ENCODE measurements at places on chromosomes 1 and 21. TPM values are rescaled to one million over a fixed set of nuclear protein-coding genes. Genes with fewer than 3 reads are reported as not detected.

RHCE gene
- total RNA-seq = not detected

ICOSLG gene
- total RNA-seq = 1.9 TPM

IL22RA1 gene
- total RNA-seq = 0.06 TPM

SMIM34 gene
- not detected for total RNA-seq

B3GALT5 gene
- 0.08 TPM for total RNA-seq

OR2L2 gene
- 1.0 TPM for total RNA-seq

JUN gene
- total RNA-seq = 87.5 TPM

KCNT2 gene
- 1.1 TPM for total RNA-seq

- H3K27me3 ChIP-seq = no peaks in the 10 kb centered on the region
- no peak overlapping the region for H3K4me3 ChIP-seq
- H3K36me3 ChIP-seq = no peaks in the 10 kb centered on the region
- H3K27ac ChIP-seq = no peak overlapping the region
- DNase-seq = no peak
Observed at GRCh38 chr1:184937729-184938128, 36.6 kb downstream of the NIBAN1 start.

DNA sequence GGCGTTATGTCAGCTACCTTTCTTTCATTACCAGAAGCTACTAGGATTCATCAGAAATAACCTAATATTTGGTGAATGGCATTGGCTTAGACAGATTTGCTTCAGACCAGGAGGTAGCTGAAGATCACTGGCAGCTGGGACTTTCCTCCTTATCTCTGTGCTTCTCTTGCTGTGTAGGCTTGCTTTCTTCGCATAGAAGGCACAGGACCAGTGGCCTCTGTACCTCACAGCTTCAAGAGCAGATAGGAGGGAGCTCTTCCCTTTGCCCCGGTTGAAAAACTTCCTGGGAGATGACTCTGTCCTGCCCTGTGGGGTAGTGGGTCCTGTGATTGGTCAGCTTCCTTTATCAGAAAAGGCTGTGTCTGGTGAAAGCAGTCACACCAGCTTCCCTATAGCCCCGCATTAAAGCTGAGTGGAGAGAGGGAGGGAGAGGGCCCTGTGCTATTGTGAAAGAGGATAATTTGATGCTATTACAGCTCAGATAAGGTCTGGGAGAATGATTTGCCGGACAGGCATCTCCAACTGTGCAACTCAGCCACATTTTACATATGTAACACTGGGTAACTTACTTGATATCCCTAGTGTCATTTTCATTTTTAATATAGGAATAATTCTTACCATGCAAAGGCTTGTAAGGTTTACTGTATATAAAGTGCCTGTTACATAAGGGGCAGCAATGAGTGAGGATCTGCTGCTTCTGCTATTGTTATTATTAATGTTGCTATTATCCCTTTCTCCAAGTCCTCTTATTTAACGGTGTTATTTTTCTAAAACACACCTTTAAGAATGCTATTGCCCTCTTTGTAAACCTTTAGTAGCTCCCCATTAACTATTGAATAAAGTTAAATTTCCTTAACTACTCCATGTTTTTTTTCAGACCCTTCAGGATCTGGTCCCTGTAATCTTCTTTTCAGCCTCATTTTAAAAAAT lies 31.6 kb downstream of the OSBPL9 start:
- peak; percentile 47 for DNase-seq
- H3K27me3 ChIP-seq = no peaks in the 10 kb centered on the region
- H3K4me3 ChIP-seq = no peak overlapping the region
- no peaks in the 10 kb centered on the region for H3K36me3 ChIP-seq

DNA sequence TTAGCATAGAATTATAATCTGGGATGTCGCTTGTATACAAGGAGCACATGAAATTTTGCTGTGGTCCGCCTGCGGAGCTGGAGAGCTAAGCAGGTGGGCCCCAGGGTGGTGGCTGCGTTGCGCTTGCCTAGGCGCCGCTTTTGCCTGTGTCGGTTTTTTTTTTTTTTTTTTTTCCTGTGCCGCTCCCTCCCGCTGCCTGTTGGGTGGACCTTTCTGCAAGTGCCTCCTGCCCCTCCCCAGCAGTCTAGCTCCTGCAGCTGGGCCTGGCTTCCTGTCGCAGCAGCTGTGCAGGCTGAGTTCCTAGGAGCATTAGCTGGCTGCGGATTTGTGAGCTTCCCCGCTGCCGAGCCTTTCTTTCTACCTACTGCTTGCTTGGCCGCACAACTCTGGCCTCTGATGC lies 20.6 kb downstream of the PYHIN1 start:
- no peak overlapping the region for H3K27ac ChIP-seq
- H3K4me1 ChIP-seq = no peaks in the 10 kb centered on the region
- H3K4me3 ChIP-seq = no peak overlapping the region
- H3K27me3 ChIP-seq = no peaks in the 10 kb centered on the region

GRCh38 chr1:161501234-161501633 lies 4.0 kb upstream of the FCGR2A start:
- no peaks in the 10 kb centered on the region for H3K4me1 ChIP-seq
- no peaks in the 10 kb centered on the region for H3K36me3 ChIP-seq
- DNase-seq = no peak
- peaks cover 6% of the 10 kb centered on the region for H3K27me3 ChIP-seq
- no peak overlapping the region for H3K27ac ChIP-seq
- no peak overlapping the region for H3K4me3 ChIP-seq

GRCh38 chr1:243535014-243535413 lies 279.2 kb downstream of the SDCCAG8 start:
- H3K4me3 ChIP-seq = no peak overlapping the region
- DNase-seq = no peak
- H3K4me1 ChIP-seq = no peaks in the 10 kb centered on the region
- no peak overlapping the region for H3K27ac ChIP-seq
- no peaks in the 10 kb centered on the region for H3K27me3 ChIP-seq

DNA sequence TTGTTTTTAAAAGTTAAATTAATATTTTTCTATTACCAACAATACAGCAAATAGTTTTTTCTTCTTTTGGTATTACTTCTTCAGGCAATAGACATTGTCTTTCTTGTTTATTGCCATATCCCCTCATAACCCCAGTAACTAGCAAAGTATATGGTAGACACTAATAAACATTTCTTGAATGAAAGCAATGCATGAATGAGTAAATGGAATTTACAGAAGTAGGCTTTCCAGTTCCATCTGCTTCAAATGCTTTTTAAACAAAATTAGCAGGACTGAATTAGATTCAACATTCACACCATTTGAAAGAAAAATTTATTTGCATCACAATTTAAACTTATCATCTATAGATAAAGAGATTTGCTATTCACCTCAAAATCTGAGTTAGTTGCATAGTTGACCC lies 5.6 kb upstream of the DR1 start:
- no peaks in the 10 kb centered on the region for H3K36me3 ChIP-seq
- no peak for DNase-seq
- no peaks in the 10 kb centered on the region for H3K27me3 ChIP-seq
- no peak overlapping the region for H3K27ac ChIP-seq

GRCh38 chr1:19038732-19039131 lies 82.3 kb upstream of the IFFO2 start:
- H3K4me3 ChIP-seq = no peak overlapping the region
- H3K36me3 ChIP-seq = no peaks in the 10 kb centered on the region
- no peaks in the 10 kb centered on the region for H3K4me1 ChIP-seq

DNA sequence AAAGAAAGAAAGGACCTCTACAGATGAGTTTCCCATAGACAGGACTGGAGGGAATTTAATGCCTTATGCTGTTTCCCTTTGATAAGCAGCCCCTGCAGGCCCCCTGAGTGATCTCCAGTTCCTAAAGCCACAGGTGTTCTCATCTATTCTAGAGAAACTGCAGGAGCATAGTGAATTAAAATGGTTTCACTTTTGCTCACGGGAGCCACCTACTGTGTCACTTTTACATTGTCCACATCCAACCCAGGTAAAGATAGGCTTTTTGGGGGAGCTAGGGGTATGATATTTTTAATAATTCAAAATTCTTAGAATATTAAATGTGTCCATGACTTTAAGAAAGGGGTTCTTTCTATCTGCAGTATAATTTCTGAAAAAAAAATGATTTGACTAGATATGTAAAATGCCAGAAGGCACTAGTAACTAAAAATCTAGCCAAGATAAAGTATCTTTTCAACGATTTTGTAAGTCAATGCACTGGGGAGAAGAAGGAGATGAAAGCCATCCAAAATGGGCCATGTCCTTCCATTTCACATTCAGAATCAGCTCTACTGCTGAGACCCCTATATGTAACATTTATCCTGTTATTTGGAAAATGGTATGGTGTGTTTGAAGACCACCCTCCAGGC lies 267.3 kb upstream of the DUSP10 start:
- H3K4me3 ChIP-seq = no peak overlapping the region
- H3K36me3 ChIP-seq = no peaks in the 10 kb centered on the region
- no peaks in the 10 kb centered on the region for H3K27me3 ChIP-seq
- no peaks in the 10 kb centered on the region for H3K4me1 ChIP-seq
- H3K27ac ChIP-seq = no peak overlapping the region

DNA sequence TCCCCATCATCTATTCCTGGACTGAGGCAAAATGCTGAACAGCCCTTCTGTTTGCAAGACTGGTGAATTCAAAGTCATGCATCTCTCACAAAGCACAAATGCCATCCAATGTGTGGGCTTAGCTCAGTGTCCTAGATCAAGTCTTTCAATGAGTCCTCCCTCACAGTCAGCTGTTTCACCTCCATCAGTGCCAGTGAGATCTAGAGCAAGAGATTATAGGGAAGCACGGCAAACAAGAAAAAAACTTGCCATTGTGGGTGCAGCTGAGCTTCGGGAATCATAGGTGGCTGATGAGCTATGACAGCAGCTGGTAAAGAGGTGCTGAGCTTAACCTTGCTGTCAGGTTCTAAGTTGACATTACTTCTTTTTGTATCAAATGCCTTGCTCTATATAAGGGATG lies 130.2 kb downstream of the LMX1A start:
- no peaks in the 10 kb centered on the region for H3K4me1 ChIP-seq
- DNase-seq = no peak
- H3K36me3 ChIP-seq = no peaks in the 10 kb centered on the region
- H3K27me3 ChIP-seq = no peaks in the 10 kb centered on the region
- H3K27ac ChIP-seq = no peak overlapping the region
- H3K4me3 ChIP-seq = no peak overlapping the region

DNA sequence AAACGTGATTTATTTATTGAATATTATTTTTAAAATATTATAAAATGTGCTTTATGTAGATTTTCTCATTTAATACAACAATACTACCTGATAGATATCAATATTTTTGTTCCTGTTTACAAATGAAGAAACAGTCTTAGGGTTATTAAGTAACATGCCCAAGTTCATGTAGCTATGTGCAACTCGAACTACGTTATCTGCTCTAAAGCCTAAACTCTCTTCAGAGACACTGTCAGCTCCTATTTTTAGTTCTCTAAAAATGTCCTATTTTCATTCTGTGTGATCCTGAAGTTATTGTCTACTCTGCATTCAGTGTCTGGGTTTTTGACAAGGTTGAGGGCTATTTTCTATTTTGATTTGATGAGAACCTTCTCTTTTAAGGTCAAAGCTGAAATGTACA lies 550.1 kb upstream of the B3GALT2 start:
- DNase-seq = no peak
- no peaks in the 10 kb centered on the region for H3K36me3 ChIP-seq
- H3K27ac ChIP-seq = no peak overlapping the region
- H3K4me1 ChIP-seq = no peaks in the 10 kb centered on the region
- H3K4me3 ChIP-seq = no peak overlapping the region

DNA sequence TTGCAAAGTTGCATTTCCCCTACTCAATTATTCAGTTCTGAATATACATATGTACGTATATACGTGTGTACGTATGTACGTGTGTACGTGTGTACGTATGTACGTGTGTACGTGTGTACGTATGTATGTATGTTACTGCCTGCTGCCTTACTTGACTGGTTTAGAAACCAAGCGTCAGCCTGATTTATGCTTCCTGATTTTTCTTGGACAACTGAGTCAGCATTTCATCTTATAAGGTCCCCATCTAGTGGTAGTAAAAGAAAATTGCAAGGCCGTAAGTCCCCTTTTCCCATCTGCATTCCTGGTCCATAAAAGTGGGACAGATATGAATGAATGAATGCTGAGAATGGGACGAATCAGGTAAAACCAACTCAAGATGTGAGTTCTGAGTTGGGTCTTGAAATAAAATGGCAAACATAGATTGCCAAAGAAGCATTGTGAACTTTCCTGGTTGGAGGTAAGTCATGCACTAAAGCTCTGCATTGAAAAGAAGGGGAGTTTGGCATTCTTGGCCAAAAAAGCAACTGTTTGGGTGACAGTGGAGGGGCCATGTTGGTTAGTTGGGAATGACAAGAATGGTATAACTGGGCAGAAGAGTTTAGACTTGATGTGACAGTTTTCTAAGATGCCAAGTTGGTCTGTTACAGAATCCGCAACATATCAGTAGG lies 76.4 kb upstream of the DNAH14 start:
- no peaks in the 10 kb centered on the region for H3K36me3 ChIP-seq
- no peaks in the 10 kb centered on the region for H3K4me1 ChIP-seq
- DNase-seq = no peak
- H3K27me3 ChIP-seq = no peaks in the 10 kb centered on the region

GRCh38 chr1:206582971-206583706 lies 29.1 kb downstream of the EIF2D start:
- no peaks in the 10 kb centered on the region for H3K27me3 ChIP-seq
- peaks cover 41% of the 10 kb centered on the region for H3K4me1 ChIP-seq
- H3K4me3 ChIP-seq = no peak overlapping the region

GRCh38 chr1:78836726-78837125 lies 169.8 kb downstream of the ADGRL4 start:
- H3K27ac ChIP-seq = no peak overlapping the region
- H3K27me3 ChIP-seq = no peaks in the 10 kb centered on the region
- no peaks in the 10 kb centered on the region for H3K36me3 ChIP-seq

- H3K4me3 ChIP-seq = no peak overlapping the region
- no peaks in the 10 kb centered on the region for H3K27me3 ChIP-seq
- no peak for DNase-seq
- H3K4me1 ChIP-seq = no peaks in the 10 kb centered on the region
- no peak overlapping the region for H3K27ac ChIP-seq
Observed at GRCh38 chr21:31597683-31598082, 61.8 kb upstream of the SOD1 start.

- no peaks in the 10 kb centered on the region for H3K27me3 ChIP-seq
- H3K4me3 ChIP-seq = no peak overlapping the region
- no peaks in the 10 kb centered on the region for H3K36me3 ChIP-seq
- no peak overlapping the region for H3K27ac ChIP-seq
- DNase-seq = no peak
Observed at GRCh38 chr1:219179293-219179692, 5.6 kb downstream of the LYPLAL1 start.

GRCh38 chr1:60848583-60849188 lies 233.7 kb upstream of the NFIA start:
- no peaks in the 10 kb centered on the region for H3K4me1 ChIP-seq
- H3K27me3 ChIP-seq = no peaks in the 10 kb centered on the region
- no peak overlapping the region for H3K27ac ChIP-seq
- H3K4me3 ChIP-seq = no peak overlapping the region
- DNase-seq = no peak

- no peak overlapping the region for H3K4me3 ChIP-seq
- no peaks in the 10 kb centered on the region for H3K36me3 ChIP-seq
- no peaks in the 10 kb centered on the region for H3K27me3 ChIP-seq
- DNase-seq = no peak
- H3K4me1 ChIP-seq = peaks cover 11% of the 10 kb centered on the region
Observed at GRCh38 chr1:184604152-184604900, 150.3 kb downstream of the EDEM3 start.
